ENCODE measurements at places on chromosomes 1 and 21. TPM values are rescaled to one million over a fixed set of nuclear protein-coding genes. Genes with fewer than 3 reads are reported as not detected.

BCAN gene
- total RNA-seq = 2.3 TPM

IQGAP3 gene
- total RNA-seq = 13.2 TPM

PRKAA2 gene
- 5.0 TPM for total RNA-seq

HMGCS2 gene
- total RNA-seq = 0.29 TPM

ZMYM4 gene
- total RNA-seq = 19.7 TPM

PLA2G2D gene
- total RNA-seq = not detected

SOX13 gene
- 52.5 TPM for total RNA-seq

EFNA3 gene
- 3.2 TPM for total RNA-seq

HJV gene
- not detected for total RNA-seq

DNA sequence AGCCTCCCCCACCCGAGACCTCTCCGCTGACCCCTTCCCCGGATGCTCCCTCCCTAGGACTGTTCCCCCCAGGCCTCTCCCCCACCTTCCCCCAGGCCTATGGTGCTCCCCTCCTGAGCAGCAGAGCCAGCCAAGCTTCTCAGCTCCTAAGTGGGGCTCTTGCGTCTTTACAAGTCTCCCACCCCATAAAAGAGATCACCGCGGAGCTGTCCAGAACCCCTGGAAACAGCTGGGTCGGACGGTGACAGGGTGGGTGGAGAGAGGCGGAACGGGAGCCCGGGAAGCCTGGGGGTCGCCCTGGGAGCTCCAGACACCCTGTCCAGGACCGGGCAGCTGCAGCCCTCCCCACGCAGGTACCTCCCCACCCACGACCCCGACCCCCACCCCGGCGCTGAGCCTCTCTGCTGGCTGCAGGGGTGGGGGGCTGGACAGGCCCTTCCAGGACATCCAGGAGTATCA, 61.2 kb downstream of the WNT9A start:
- DNase-seq = peak; percentile 33

DNA sequence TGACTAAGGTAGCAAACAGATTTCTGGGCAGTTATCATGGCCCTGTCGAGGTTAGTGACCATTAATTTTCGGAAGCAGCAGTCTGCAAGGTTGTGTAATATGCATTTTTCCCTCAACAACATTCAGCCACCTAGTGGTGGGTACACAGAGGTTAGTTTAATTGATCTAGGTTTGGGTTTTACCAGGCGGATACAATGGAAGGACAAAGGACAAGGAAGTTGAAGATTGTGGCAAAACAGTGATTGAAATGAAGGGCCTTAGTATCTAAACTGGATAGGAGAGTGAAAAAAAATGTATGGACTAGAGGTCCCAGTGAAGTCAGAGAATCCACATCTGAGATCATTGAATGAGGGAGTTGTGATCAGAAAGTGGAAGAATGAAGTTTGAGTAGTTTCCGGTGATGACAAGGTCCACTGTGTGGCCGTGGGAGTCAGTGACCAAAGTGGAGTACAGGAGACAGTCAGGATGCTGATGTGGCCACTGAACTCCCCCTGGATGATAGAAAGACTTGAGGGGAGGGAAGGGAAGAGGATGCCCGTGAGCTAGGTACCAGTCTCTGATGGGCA, 2.8 kb downstream of the ARMH1 start:
- no peak for DNase-seq

GRCh38 chr1:37478890-37479254, 4.5 kb downstream of the ZC3H12A start:
- DNase-seq = no peak

DNA sequence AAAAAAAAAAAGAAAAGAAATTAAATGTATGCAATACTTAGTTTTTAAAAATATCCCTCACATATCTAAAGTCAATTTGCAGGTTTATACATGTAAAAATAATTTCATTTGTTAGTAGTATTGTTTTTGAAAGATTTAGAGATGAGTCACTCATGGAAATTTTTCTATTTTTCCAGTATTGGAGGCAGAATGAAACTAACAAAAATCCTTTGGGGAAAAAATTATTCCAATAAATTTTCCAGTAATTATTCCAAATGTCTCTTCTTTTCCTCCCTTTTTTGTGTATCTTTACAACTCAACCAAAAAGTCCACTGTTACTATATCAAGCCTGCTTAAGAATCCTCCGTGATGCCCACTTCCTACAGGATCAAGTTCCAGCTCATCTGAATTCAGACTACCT, 29.9 kb downstream of the MPZL1 start:
- no peak for DNase-seq

GRCh38 chr1:176996456-176997090, 167.9 kb downstream of the ASTN1 start:
- DNase-seq = peak; percentile 21

DNA sequence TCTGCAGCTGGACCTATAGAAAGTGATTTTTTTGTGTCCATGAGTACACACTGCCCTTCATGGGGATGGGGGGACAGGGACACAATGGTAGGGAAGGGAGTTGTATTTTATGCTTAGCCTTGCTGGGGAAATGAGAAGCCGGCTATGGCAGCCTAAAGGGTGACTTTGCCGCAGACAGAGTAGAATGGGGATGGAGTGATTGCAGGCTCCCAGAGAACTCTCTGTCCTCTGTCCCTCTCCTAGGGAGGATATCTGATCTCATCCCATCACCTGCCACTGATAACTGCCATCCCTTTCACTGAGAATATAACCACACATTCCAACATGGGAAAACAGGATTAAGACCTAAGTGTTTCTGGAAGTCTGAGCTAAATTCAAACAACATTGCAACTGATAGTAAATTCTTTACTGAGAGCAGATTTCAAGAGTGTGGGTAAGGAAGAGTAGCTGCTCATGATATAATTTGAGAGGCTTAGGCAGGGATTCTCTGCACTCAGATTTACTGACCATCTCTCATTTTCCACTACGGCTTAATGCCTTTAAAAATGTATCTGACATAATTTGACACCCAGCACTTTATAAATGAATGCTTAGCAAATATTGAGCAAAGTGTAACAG, 13.9 kb downstream of the SH2D1B start:
- no peak for DNase-seq

DNA sequence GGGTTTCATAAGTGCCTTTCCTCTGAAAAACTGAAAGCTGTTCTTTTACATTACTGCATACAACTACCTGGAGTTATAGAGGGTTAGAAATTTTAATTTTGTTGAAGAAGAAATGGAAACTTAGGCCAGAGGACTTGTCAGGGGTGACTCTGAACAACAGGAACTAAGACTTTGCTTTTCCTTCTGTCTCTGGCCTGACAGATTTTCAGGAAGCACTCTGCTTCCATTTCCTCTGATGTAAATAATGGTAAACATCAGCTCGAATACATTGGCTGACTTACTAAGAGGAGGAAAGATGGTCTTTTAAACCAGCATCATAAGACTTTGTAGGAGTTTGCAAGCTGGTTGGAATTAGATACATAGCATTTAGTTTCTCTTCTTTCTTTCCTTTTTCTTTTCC, 27.1 kb upstream of the PLEKHM2 start:
- DNase-seq = no peak

- no peak for DNase-seq
These were observed 60.7 kb upstream of the PAX7 start for GRCh38 chr1:18569811-18570545.

DNA sequence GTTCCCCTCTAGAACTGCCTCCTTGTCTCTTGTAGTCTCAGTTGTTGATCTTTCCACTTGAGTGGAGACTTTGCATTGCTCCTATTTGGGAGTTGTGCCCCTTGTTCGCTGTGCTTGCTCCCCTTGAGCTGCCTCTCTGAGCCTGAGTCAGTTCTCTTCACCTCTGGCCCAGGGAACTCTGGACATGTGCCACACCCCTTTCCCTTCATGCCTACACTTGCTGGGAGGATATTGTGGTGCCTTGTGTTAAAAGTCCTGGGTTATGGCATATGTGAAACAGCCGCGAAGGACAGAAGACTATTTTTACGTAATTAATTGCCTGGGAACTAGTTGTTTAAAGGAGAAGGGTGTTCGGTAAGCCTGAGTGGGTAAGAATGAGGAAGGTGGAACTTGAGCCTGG, 32.2 kb upstream of the RPTN start:
- DNase-seq = no peak

DNA sequence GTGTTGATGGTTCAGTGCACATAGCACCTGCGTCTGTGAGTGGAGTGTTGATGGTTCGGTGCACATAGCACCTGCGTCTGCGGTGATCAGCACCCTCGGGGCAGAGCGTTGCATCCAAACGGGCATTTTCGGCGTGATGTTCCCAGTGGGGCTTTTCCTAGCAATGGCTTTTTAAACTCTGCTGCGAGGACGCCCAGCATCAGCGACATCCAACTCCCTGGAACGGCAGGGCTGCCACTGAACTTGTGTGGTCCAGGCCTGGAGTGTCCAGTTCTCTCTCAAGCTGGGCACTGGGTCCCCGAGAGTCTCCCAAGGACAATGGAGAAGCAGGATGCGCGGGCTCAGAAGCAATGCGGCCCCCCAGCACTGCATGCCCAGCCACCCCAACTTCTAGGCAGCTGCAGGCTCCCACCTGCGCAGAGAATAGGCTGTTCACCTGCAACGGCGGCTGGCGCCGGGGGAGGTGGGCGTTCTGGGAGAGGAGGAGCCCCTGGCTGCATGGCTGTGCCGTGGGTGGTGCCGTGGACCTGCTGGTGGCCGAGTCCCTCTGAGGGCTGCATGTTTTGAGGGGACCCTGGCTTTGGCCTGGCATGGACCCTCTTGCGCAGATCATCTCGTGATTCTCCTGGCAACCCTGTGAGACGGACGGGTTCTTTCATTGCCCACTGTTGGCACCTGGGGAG, 10.1 kb upstream of the C1orf174 start:
- DNase-seq = no peak

GRCh38 chr1:225617479-225617878, 35.4 kb downstream of the ENAH start:
- DNase-seq = no peak

DNA sequence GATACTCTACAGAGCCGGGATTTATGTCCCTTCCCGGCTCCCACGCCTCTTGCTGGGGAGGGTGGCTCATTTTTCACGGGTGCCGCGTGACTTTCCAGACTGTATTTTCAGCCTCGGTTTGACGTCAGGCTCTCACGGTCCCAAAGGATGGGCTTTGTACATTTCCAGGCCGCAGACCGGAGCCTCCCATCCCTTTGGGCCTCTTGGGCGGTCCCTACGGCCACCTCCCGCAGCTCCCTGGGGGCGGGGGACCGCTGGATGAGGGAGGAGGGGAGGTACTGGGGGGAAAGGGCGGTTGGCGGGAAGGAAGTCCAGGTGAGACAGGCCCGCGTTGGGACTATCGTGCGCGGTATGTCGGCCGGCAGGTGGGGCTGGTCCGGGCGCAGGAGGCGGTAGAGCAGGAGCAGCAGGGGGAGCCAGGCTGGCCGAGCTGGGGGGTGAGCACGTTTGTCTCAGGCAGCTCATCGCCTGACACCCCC, 17.9 kb downstream of the UBL4B start:
- DNase-seq = no peak

GRCh38 chr1:42732126-42732680, 7.8 kb downstream of the CLDN19 start:
- no peak for DNase-seq

- no peak for DNase-seq
These were observed 32.3 kb downstream of the CHRM3 start for GRCh38 chr1:239418681-239419080.

DNA sequence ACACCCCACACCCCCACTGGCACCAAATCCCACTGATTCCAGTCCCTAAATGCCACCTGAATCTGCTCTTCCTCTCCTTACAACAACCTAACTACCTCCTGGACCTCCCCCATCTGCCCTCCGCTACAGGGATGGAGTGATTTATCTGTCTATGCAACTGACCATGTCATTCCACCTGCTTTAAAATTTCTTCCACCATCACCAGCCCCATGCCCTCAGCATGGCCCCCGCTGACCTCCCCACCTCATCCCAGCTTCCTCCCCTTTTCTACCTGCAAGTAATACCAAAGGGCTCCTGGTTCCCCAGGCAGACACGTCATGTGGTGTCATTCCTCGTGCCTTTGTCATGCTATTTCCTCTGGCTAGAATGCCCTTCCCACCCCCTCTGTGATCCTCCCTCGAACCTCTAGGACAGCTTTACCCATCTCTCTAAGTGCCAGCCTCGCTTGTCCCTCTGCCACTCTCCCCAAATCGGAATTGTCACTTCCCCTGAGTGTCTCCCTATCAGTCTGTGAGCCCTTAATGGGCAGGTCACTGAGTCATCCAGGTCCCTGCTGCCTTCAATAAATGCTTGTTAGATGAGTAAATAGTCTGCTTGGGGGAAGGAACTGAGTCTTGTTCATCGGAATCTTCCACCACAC, 3.7 kb downstream of the GJB4 start:
- DNase-seq = no peak

DNA sequence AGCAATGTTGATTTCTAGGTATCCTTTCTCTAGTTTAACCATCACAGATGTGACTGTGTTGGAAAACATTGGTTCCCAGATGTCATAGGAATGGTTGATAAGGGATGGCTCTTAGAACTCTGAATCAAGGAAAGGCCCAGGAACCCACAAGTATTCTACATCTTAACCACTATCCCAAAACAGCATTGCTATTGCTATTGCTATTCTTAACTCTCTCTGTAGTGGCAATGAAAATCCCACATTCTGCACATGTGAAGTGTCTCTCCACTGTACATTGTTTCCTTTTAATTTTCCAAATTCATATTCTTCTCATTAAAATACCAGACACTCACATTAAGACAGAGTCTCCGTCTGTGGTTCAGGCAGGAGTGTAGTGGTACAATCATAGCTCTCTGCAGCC, 420.4 kb upstream of the RUNX1 start:
- DNase-seq = no peak

DNA sequence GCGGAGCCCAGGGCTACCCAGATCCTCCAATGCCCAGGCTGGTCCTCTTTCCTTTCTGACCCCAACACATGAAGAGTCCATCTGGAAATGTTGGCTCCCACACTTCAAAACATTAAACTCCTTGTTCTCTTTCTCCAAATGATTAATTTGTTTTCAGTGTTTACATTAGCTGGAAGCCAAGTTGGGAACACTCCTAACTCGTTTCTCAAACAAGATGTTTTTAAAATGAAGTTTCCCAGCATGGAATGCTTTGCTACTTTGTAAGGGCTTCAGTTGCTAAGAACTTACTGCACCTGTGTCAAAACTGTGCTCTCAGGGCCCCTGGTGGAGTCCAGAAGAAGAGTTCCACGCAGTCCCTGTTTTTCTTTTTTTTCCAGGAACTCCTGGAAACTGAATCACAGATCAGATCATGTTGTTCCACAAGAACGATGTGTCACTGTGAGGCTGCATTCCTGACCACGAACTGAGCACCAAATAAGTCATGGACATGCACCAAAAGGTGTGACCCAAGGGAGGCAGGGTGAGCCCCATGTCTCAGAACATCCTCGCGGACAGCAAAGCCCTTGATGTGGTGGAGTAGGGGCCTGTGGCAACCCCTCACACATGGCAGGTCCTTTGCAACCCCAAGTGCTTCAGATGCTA, 257.3 kb downstream of the KCNJ6 start:
- DNase-seq = peak; percentile 73

Measured in uterus (tissue), 4 donors.